Parietal lobe (tissue), 2 donors: ENCODE measurements at places on chromosomes 1 and 21. TPM values are rescaled to one million over a fixed set of nuclear protein-coding genes. Genes with fewer than 3 reads are reported as not detected.

Gene CCDC181
- total RNA-seq, result 6.6 TPM

Gene KCNJ9
- 14.7 TPM for total RNA-seq

Gene ACTL8
- not detected for total RNA-seq

Gene SPRR2F
- not detected for total RNA-seq

Gene ZCCHC17
- 38.5 TPM for total RNA-seq
